ENCODE measurements at places on chromosomes 16 and 17. TPM values are rescaled to one million over a fixed set of nuclear protein-coding genes. Genes with fewer than 3 reads are reported as not detected.

Gene OTOA
- 0.46 TPM for total RNA-seq

Gene KRTAP3-1
- total RNA-seq: not detected

DNA sequence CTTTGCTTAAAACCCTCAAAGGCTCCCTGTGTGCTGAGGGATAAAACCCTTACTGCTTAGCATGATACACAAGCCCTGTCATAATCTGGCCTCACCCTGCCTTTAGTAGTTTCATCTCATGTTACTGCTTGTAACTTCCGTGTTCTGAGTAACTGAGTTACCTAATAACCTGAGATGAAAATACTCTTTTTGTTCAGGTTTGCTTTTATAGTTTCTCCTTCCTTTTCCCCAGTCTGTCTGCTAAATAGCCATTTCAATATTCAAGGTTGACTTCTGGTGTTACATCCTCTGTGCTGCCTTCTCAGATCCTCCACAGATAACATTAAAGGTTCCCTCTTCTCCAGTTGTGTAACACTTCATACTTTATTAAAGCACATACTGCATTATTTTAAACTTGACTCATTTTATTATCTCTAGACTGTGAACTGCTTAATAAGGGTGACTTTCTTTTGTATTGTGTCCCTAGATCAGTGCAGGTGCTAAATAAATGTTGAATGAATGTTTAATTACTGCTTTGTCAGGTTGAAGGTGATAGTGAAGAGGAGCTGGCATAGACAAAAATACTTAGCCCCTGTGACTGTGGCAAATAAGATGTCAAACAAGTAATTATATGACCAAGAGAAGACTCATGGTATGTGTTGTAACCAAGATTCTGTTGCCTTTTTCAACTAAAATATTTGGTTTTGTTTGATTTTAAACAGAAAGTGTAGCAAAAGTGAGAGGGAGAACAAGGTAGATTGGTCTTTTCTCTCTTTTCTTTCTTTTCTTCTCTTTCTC lies 47.8 kb downstream of the NFAT5 start:
- DNase-seq: no peak

DNA sequence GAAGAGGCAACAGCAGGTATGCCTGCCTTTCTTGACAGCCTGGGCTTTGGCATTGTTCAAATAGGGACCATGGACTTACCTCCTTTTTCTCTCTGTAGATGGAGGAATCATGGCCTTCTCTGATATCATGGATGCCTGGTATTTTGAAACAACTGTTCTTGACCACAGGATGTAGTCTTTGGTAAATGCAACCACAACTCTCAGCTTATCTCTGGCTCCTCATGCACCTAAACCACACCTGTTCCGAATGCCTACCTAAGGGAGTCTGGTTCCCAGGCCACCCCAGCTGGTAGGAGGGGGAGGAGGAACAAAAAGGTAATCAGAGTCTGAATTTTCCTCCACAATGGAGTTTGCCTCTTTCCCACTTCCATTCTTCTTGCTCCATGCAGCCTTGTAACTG lies 18.8 kb downstream of the CDK5RAP3 start:
- no peak for DNase-seq

DNA sequence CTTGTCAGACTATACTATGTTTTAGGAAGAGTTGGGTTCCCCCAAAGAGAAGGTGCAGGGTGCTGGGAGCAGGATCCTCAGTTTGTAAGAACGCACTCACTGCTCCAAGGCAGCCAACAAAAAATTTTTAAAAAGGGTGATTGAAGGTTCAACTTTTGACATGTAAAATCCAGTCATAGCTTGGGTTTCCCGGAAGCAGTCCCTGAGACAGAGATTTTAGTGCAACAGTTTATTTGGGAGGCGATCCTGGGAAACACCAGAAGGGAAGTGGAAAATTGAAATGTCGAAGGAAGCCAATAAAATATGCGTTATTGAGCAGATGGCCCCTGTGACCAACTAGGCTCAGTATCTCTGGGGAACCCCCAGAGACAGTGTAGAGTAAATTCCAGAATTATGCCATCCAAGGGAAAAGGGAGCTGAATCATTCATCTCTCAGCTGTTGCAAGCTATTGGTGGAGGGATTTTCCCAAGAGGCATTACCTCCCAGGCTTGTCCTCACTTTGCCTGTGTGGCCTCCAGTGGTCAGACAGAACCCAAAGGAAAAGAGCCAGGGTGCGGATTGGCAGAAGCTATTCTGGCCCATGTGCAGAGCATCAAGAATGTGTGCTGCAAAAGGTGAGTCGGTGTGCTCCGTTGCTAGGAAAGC lies 72.9 kb downstream of the HS3ST3B1 start:
- no peak for DNase-seq
